ENCODE measurements at places on chromosomes 11 and 22.

DNA sequence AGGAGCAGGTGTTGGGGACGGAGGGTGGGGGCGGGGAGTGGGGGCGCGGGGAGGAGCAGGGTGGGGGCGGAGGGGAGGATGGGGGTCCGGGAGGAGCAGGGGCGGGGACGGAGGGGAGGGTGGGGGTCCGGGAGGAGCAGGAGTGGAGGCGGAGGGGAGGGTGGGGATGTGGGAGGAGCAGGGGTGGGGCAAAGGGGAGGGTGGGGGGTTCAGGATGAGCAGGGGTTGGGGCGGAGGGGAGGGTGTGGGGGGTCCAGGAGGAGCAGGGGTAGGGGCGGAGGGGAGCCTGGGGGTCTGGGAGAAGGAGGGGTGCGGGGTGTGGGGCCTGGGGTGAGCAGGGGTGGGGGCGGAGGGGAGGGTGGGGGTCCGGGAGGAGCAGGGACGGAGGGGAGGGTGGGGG is 17.1 kb downstream of the CRELD2 start:
- DNase-seq, result no peak

DNA sequence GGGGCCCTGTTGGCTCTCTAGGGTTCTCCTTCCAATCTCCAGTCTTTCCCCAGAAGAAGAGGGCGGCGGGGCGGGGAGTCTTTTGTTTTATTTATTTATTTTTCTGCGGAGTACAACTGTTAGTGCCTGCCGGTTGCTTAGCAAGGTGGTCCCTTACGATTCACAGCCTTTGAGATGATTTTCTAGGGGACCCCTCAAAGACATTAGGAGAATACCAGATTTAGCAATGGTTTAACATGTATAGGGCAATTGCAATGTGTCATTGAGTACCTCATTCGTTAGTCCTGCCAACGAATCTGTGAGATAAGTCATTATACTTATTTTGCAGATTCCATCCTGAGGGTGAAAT is 307 bp upstream of the MRPL16 start:
- DNase-seq, result no peak

- DNase-seq, result peak; percentile 92
These were observed at the start of gene TOB2 for GRCh38 chr22:41446639-41447434. TOB2 (minus strand) TSS chr22:41446801; CDS start chr22:41437345, 9,456 bp downstream.

GRCh38 chr11:86177302-86177701 is 67.3 kb upstream of the EED start:
- DNase-seq, result no peak

DNA sequence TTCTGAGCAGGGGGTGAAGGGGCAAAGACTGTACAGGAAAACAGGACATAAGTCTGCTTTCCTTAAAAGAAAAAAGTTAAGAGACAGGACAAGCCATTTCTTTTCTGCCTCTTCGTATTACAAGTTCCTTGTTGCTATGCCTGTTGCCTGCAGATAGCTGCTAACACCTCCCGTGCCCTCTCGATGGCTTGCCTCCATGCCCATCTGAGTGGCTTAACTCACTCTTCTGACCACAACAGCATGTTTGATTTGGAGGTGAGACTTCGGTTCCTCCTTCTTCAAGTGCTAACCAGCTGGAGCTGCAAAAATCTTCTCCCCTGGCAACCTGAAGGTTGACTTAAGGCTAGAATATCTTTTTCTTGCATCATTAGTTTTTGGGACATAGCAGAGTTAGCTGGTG is 103.1 kb downstream of the PRR5L start:
- DNase-seq, result no peak

DNA sequence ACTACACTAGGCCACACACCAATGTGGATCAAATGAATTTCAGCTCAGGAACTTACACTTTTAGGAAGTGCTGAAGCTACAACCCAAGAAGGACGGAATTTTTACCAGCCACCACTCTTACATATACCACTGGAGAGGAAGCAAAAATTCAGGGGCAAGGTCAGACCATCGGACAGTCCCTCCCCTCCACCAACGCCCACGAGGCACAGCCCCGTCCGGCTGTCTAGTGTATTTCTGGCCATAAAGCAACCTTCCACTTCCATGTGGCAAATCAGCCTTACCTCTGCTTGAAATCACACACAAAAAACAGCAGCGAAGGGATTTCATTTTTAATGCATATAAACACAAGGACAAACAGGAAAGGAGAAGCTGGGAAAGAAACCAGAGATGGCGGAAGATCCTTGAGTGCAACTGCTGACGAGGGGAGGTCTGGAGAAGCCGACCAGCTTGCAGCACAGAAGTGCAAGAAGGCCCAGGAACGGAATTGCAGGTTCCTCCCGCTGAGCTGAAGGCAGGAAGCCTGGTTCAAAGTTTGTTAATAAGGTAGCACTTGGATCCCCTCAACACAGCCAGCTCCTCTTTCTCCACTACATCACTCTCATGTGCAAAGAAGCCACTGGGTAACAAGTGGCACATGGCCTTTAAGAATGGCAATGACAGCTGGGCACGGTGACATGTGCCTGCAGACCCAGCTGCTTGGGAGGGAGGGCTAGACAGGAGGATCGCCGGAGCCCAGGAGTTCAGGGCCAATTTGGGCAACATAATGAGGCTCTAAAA is 71.5 kb downstream of the SHANK2 start:
- DNase-seq, result no peak

DNA sequence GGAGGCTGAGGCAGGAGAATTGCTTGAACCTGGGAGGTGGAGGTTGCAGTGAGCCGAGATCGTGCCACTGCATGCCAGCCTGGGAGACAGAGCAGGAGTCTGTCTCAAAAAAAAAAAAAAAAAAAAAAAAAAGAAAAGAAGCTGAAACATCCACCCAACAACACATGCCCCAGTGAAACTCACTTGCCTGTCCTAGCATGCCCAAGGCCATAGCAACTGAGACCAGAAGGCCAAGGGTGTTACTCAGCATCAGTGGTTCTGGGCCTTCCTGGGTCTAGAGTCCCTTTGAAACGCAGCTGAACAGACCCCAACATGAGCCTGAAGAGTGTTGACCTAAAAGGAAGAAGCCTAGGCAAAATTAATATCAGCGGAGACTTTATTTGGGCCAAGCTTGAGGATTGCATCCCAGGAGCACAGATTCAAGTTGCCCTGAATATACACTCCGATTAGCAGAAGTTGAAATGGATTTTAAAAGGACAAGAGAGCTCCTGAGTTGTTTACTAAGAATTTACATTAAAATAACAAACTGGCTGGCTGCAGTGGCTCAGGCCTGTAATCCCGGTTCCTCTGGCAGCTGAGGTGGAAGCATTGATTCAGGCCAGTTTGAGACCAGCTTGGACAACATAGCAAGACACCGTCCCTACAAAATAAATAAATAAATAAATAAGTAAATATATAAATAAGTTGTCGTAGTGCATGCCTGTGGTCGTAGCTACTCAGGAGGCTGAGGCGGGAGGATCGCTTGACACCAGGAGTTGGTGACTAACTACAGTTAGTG is 7.0 kb downstream of the PRDX5 start:
- DNase-seq, result no peak

DNA sequence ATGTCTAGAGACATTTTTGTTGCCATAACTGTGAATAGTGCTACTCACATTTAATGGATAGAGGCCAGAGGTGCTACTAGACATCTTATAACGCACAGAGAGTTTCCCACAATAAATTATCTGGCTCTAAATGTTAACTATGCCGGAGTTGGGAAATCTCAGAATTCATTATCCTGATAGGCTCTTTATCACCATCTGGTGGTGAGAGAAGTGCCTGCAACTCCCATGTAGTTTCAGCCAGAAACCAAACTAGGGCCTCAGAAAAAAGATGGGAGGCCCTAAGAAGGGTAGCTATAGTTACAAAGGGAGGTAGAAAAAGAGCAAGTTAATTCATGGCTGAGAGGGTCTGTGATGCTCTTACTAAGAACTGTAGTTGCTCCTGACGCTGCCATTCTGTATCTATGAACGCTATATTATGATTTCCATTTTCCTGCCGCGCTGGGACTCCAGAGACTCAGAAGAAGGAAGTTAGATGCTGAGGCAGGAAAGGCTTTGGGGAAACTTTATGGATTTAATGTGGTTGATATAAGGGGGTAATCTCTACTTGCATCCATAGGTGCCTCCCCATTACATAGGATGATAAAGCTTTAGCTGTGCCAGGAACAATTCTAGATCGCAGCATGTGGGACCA is 22.9 kb upstream of the MRPL17 start:
- DNase-seq, result peak; percentile 31

GRCh38 chr22:35467681-35468434 is 67.9 kb downstream of the MCM5 start:
- peak; percentile 79 for DNase-seq

- no peak for DNase-seq
These were observed 239.2 kb downstream of the METTL15 start for GRCh38 chr11:28347371-28347770.

- no peak for DNase-seq
These were observed 199.8 kb downstream of the MIAT start for GRCh38 chr22:26857169-26857568.

GRCh38 chr11:27619039-27619574 is 81.1 kb downstream of the BDNF start:
- DNase-seq, result no peak

- no peak for DNase-seq
These were observed 11.1 kb upstream of the MPZL2 start for GRCh38 chr11:118275176-118275575.

DNA sequence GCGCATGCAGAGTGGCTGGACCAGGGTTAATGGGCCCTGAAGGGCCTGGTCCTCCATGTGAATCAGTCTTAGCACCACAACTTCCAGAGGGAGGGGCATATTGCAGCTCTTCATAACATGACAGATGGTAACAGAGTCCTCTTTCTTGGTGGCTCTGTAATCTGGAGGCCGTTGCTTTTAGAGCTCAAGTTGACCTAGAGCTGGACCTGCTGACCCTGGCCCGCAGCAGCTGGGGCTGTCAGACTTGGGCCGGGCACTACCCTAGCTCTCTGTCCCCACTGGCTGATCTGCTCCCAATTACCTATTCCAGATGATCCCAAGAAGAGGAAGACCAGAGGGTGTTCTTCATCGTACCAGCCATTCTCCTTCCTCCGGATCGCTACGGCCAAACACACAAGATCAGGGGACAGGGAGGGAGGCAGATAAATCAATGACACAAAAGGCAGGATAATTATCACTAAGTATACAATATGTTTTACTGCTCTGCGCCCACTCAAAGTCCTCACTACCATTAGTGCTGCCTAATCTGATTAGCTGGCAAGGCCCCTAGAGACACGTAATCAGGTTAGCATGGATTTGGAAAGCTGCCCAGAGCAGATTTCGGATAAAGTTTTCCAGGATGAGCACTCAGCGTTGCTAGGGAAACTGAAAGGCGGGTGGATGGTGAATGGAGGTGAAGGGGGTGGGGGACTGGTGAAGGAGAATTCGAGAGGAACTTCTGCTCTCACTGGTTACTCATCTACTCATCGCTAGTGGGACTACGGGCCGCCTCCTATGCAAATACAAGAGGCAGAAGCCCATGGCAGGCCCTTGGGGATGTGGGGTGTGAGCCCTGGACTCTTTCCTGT is 64.5 kb upstream of the PHOX2A start:
- DNase-seq, result peak; percentile 9

GRCh38 chr11:74011360-74012073 is 2.6 kb upstream of the UCP3 start:
- no peak for DNase-seq

- no peak for DNase-seq
These were observed 23.4 kb upstream of the CREB3L1 start for GRCh38 chr11:46254133-46254491.

DNA sequence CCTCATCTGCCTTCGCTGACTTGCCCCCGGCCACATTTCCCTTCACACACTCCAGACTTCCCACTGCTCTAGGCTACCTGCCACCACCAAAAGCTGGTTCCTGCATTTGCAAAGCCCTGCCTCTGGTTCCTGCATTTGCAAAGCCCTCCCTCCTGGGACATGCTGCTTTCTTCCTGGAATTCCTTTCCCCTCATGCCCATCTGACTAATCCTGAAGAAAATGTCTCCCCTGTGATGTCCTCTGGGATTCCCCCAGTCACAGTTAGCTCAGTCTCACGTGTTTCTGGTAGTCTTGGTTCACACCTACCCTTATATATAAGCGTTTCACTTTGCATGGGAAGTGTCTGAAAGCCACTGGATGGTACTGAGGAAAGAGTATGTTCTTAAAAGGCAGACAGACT is 206.9 kb downstream of the DBX1 start:
- no peak for DNase-seq

GRCh38 chr11:12043959-12044791 is 35.7 kb upstream of the DKK3 start:
- peak; percentile 69 for DNase-seq

GRCh38 chr11:32382339-32383049 is 52.8 kb downstream of the WT1 start:
- DNase-seq, result no peak

DNA sequence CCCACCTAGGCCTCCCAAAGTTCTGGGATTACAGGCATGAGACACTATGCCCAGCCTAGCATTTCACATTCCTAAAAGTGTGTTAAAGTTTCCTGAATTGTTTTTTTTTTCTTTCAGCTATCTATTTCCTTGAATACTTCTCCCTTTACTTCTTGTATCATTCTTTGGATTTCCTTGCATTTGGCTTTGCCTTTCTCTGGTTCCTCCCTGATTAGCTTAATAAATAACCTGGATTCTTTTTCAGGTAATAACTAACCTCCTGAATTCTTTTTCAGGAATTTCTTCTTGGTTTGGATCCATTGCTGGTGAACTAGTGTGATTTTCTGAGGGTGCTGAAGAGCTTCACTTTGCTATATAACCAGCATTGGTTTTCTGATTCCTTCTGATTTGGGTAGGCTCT is 47.9 kb downstream of the MRGPRX2 start:
- DNase-seq, result no peak

GRCh38 chr11:128653801-128654231 is 40.1 kb upstream of the FLI1 start:
- peak; percentile 29 for DNase-seq

DNA sequence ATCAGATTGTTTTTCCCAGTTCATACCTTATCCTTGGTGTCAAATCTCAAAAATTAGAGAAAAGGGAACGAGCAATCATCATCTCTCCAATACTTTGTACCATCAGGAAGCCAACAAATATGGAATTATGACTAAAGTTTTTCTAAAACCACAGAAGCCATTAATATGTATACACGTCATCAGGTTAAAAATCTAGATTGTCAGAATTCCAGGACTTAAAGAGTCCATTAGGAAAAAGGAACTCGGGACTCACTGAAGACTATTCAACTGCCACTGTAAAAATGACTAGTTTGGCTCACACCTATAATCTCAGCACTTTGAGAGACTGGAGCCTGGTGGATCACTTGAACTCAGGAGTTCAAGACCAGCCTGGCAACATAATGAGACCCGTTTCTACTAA is 344.4 kb upstream of the LRRC4C start:
- no peak for DNase-seq

GRCh38 chr11:12854829-12855228 is 154.3 kb upstream of the RASSF10 start:
- DNase-seq, result no peak

- peak; percentile 39 for DNase-seq
These were observed 120.6 kb downstream of the MICAL3 start for GRCh38 chr22:17903564-17904295.
